Motor neuron (in vitro differentiated cells): ENCODE measurements at places on chromosomes 3 and 15. TPM values are rescaled to one million over a fixed set of nuclear protein-coding genes. Genes with fewer than 3 reads are reported as not detected.

Gene SLC27A2
- total RNA-seq: 0.20 TPM in 1 of 2 replicates, not detected in the other

Gene CFAP161
- 0.37 TPM in 1 of 2 replicates, not detected in the other for total RNA-seq

Gene PARP16
- total RNA-seq: 6.1 and 6.7 TPM in 2 replicates

Gene ATP1B3
- total RNA-seq: 78.4 and 78.5 TPM in 2 replicates

Gene MYO5A
- 41.4 and 43.9 TPM in 2 replicates for total RNA-seq

Gene SAMMSON
- 0.81 and 0.87 TPM in 2 replicates for total RNA-seq

Gene C3orf85
- total RNA-seq: not detected in 2 replicates

Gene FYCO1
- total RNA-seq: 1.7 and 1.9 TPM in 2 replicates

Gene NXPE3
- total RNA-seq: 14.3 and 20.5 TPM in 2 replicates
